Muscle of leg (tissue), 16 donors: ENCODE measurements at places on chromosomes 2 and 18. TPM values are rescaled to one million over a fixed set of nuclear protein-coding genes. Genes with fewer than 3 reads are reported as not detected.

The COL3A1 gene
- total RNA-seq, result 7,706 TPM

DNA sequence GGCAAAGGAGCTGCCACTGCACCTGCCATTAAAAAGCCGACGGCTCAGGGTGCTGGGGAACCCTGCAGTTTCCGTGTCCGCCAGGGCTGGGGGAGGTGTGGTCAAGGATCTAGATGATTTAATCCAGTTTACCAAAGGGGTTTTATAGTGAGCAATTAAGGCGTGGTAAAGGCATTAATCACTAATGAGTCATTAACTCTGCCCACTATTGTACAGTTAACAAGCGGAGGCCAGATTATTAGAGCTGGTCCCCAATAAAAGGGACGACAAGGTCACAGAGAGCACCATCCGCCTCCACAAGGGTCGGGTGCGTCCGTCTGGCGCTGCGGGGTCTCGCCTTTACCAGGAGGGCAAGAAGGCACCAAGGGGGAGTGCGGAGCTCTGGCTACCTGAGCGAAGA lies 9.6 kb downstream of the RAX start:
- peaks cover 8% of the 10 kb centered on the region for H3K4me1 ChIP-seq
- H3K36me3 ChIP-seq, result no peaks in the 10 kb centered on the region
- no peak for DNase-seq
- H3K4me3 ChIP-seq, result no peak overlapping the region
- peaks cover 58% of the 10 kb centered on the region for H3K27me3 ChIP-seq
- H3K27ac ChIP-seq, result no peak overlapping the region

DNA sequence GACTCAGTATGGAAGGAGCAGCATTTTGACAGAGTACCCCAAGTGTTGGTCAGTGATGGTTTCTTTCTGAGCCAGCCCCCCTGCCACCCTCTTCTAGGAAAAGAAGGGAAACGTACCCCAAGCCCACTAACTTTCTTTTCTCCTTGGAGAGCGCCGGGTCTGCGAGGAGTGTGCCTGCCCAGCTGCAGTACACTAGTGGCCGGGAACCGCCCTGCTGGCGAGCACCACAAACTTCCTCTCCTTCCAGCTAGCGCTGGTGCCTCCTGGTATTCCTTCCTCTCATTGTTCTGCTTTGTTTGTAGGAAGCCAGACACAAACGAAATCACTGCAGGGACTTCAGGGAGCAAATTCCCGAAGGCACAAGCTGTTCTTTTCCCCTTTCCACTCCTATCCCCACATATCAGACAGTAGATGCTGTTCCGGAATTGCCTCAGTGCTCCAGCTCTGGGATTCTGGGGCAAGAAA lies 1.8 kb downstream of the CCDC85A start:
- peak overlapping the region; percentile 47 for H3K4me3 ChIP-seq
- peak; percentile 37 for DNase-seq
- peak overlapping the region; percentile 45 for H3K27ac ChIP-seq
- H3K4me1 ChIP-seq, result peaks cover 15% of the 10 kb centered on the region
- H3K27me3 ChIP-seq, result peaks cover 35% of the 10 kb centered on the region

GRCh38 chr2:221969087-221969829 lies 329.5 kb downstream of the PAX3 start:
- H3K4me1 ChIP-seq, result no peaks in the 10 kb centered on the region
- peak; percentile 65 for DNase-seq
- no peaks in the 10 kb centered on the region for H3K27me3 ChIP-seq

The IFIH1 gene
- total RNA-seq, result 2.0 TPM

The ATP6V1B1 gene
- total RNA-seq, result 0.62 TPM

DNA sequence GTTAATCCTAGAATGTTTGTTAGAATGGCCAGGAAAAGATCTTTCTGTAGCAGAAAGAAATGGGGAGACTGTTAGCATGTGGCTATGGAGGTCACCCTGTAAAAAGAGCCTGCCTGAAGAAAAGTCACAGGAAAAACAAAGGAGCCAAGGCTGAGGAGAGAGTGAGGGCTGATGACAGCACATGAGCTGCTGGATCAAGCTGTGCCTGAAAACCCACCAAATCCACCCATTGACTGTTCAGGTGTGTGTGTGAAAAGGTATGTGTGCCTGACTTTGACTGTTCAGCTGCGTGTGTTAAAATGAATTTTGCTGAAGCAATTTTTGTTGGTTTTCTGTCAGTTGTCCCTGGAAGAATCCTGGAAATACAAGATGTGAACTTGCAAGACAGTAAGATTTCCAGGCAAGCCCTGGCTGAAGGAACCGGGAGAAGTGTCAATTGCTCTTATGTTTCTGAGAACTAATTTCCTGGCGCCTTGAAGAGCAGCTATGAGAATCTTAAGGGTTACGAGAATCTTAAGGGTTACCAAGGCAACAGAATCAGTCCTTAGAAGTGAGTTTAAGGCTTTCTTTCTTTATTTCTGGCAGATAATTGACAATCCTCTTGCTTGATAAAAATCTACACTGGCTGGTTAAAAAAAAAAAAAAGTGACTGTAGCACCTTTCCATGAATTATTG lies 73.0 kb upstream of the LGALSL start:
- no peak for DNase-seq
- no peak overlapping the region for H3K4me3 ChIP-seq
- H3K27ac ChIP-seq, result no peak overlapping the region
- no peaks in the 10 kb centered on the region for H3K36me3 ChIP-seq
- H3K27me3 ChIP-seq, result no peaks in the 10 kb centered on the region

DNA sequence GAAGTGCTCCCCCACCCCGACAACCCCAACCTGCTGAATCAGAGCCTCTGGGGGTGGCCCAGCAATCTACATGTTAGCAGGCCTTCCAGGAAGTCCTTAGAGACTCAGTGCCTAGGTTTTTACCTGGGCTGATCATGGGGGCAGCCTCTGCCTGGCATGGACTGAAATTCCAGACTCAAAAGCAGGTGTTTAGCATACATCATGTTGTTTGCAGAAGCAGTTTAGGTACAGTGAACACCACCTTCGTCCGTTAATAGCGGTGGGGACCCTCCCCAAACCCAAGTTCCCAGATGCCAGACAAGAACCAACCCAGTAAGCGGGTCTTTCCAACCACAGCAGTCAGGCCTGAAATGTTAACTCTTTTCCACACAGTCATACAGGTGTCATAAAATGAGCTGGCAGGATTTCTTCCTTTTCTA lies 26.4 kb upstream of the GALR1 start:
- no peak for DNase-seq
- no peak overlapping the region for H3K27ac ChIP-seq
- H3K36me3 ChIP-seq, result no peaks in the 10 kb centered on the region
- H3K4me1 ChIP-seq, result no peaks in the 10 kb centered on the region

GRCh38 chr2:15984368-15985255 lies 44.3 kb downstream of the MYCN start:
- H3K27me3 ChIP-seq, result no peaks in the 10 kb centered on the region
- peaks cover 38% of the 10 kb centered on the region for H3K4me1 ChIP-seq
- no peak overlapping the region for H3K4me3 ChIP-seq

DNA sequence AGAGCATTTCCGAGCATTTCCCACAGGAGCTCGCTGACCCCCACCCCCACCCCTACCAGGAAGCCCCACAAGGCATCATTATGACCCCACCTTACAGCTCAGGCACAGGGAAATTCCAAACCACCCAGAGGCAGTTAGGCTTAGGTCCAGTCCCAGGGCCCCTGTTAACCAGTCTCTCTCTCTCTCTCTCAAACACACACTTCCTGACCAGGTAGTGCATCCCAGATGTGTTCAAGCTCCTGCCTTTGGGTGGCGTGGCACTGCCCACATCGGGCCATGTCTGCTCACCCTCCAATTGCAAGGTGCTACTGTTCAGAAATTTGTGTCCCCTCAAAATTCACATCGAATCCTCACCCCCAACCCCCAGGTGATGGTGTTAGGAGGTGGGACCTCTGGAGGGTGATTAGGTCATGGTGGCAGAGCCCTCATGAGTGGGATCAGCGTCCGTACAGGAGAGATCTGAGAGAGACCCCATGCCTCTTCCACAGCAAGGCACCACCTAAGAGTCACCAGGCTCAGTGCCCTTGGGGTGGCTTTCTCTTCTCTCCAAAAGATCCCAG lies 8.8 kb downstream of the COPS9 start:
- DNase-seq, result no peak
- no peak overlapping the region for H3K27ac ChIP-seq
- H3K4me1 ChIP-seq, result peaks cover 3% of the 10 kb centered on the region
- H3K36me3 ChIP-seq, result peaks cover 55% of the 10 kb centered on the region
- H3K27me3 ChIP-seq, result no peaks in the 10 kb centered on the region
- H3K4me3 ChIP-seq, result no peak overlapping the region

The CAMKMT gene
- total RNA-seq, result 4.4 TPM

GRCh38 chr2:40062381-40062780 lies 283.3 kb upstream of the THUMPD2 start:
- H3K27ac ChIP-seq, result no peak overlapping the region
- no peak overlapping the region for H3K4me3 ChIP-seq
- H3K36me3 ChIP-seq, result no peaks in the 10 kb centered on the region
- H3K4me1 ChIP-seq, result no peaks in the 10 kb centered on the region
- H3K27me3 ChIP-seq, result no peaks in the 10 kb centered on the region
- no peak for DNase-seq

- H3K36me3 ChIP-seq, result no peaks in the 10 kb centered on the region
- H3K4me1 ChIP-seq, result no peaks in the 10 kb centered on the region
- H3K4me3 ChIP-seq, result no peak overlapping the region
- H3K27me3 ChIP-seq, result no peaks in the 10 kb centered on the region
These were observed 154.2 kb downstream of the LTBP1 start for GRCh38 chr2:33100921-33101320.

The ARPC2 gene
- 206 TPM for total RNA-seq

DNA sequence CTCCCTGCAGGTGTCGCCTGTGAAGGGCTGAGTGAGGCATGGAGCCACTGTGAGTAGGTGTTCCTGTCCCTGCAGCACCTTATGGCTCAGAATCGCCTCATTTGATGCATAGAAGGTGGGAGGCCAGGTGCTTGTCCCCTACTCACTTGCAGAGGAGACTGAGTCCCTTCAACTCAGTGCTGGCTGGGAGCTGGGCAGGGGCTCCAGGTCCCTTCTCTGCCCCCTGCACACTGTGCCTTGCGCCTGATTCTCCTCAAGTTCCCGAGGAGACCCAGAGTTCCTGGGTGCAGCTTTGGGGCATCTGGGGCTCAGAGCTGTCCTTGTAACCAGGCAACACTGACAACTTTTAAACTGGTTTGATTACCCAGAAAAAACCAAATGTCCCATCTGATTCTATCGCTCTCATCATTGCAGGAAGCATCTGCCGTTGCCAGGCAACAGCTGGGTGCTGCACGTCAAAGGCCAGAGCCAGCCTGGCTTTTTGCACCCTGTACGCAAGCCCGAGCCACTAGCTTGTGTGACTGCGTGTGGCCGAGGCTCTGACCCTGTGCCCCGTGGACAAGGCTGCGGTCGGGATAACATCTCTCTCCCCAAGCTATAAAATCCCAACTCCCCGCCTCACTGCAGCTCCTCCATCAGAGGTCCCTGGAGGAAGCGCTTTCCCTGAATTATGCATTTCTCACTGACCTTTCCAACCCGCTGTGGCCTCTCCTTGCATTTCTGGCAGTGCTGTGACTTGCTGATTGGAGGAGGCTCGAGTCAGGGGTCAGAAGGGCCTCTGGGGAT lies 130.8 kb upstream of the HDAC4 start:
- DNase-seq, result peak; percentile 51
- H3K36me3 ChIP-seq, result no peaks in the 10 kb centered on the region
- peaks cover 11% of the 10 kb centered on the region for H3K27me3 ChIP-seq
- H3K4me1 ChIP-seq, result peaks cover 17% of the 10 kb centered on the region
- H3K27ac ChIP-seq, result no peak overlapping the region

- H3K36me3 ChIP-seq, result no peaks in the 10 kb centered on the region
- no peaks in the 10 kb centered on the region for H3K4me1 ChIP-seq
- no peak overlapping the region for H3K4me3 ChIP-seq
- H3K27me3 ChIP-seq, result no peaks in the 10 kb centered on the region
- no peak overlapping the region for H3K27ac ChIP-seq
- no peak for DNase-seq
These were observed 68.5 kb upstream of the PID1 start for GRCh38 chr2:229339618-229340017.

The UCN gene
- 1.1 TPM for total RNA-seq

The ZNF513 gene
- total RNA-seq, result 7.3 TPM

The ELOA2 gene
- total RNA-seq, result not detected

The C2orf66 gene
- 0.04 TPM for total RNA-seq
